ENCODE measurements at places on chromosomes 1 and 21. TPM values are rescaled to one million over a fixed set of nuclear protein-coding genes. Genes with fewer than 3 reads are reported as not detected.

GRCh38 chr1:33390542-33390941 is 40.4 kb downstream of the PHC2 start:
- no peaks in the 10 kb centered on the region for H3K27me3 ChIP-seq
- no peaks in the 10 kb centered on the region for H3K36me3 ChIP-seq
- no peak for DNase-seq
- peaks cover 44% of the 10 kb centered on the region for H3K4me1 ChIP-seq
- no peak overlapping the region for H3K27ac ChIP-seq

- no peaks in the 10 kb centered on the region for H3K4me1 ChIP-seq
- H3K4me3 ChIP-seq, result no peak overlapping the region
Measured at GRCh38 chr1:44890007-44890406, 47.0 kb upstream of the PTCH2 start.

DNA sequence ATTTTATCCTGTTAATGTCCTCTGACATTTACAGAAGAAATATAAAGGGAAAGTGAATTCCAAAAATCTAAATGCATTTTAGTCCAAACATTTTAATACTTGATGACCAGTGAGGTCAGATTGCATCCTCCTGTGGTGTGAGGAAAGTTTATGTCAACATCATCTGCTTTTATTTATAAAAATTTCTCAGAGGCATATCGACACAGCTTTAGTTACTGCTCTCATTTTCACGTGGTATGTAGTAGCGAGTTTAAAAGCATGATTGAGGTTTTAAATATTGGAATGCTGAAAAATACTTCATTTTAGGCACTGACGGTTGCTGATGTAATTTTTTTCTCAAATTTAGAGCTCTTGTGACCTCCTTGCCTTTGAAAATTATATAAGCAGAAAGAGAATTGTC is 234.8 kb downstream of the HMCN1 start:
- H3K4me3 ChIP-seq, result no peak overlapping the region
- H3K27me3 ChIP-seq, result no peaks in the 10 kb centered on the region

DNA sequence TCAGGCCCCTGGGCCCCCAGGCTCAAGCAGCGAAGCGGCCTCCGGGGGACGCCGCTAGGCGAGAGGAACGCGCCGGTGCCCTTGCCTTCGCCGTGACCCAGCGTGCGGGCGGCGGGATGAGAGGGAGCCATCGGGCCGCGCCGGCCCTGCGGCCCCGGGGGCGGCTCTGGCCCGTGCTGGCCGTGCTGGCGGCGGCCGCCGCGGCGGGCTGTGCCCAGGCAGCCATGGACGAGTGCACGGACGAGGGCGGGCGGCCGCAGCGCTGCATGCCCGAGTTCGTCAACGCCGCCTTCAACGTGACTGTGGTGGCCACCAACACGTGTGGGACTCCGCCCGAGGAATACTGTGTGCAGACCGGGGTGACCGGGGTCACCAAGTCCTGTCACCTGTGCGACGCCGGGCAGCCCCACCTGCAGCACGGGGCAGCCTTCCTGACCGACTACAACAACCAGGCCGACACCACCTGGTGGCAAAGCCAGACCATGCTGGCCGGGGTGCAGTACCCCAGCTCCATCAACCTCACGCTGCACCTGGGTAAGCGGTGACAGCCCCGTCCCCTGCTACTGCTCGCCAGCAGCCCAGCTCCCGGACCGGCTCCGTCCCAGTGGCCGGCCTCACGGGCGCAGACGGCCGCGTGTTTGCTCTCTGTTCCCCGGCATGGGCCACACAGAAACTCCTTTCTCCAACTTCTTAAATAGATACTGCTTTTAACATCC is 539 bp downstream of the LAMC1 start:
- peak overlapping the region; percentile 94 for H3K27ac ChIP-seq
- DNase-seq, result peak; percentile 82
- H3K4me3 ChIP-seq, result peak overlapping the region; percentile 98
- no peaks in the 10 kb centered on the region for H3K27me3 ChIP-seq

- DNase-seq, result no peak
- H3K27ac ChIP-seq, result peak overlapping the region; percentile 73
- peaks cover 27% of the 10 kb centered on the region for H3K4me1 ChIP-seq
- H3K36me3 ChIP-seq, result no peaks in the 10 kb centered on the region
- no peak overlapping the region for H3K4me3 ChIP-seq
- H3K27me3 ChIP-seq, result peaks cover 29% of the 10 kb centered on the region
Measured at GRCh38 chr1:26417111-26417759, 6.6 kb downstream of the LIN28A start.

Gene KRTAP15-1
- not detected for total RNA-seq

Gene VANGL2
- total RNA-seq, result 19.8 TPM

Gene SORT1
- total RNA-seq, result 52.3 TPM

Gene ARTN
- 7.2 TPM for total RNA-seq

Gene SH2D2A
- total RNA-seq, result 2.2 TPM
